Left ventricle myocardium inferior (tissue), 1 donor: ENCODE measurements at places on chromosomes 6 and 20.

- DNase-seq = no peak
These were observed 125.8 kb downstream of the MRPL14 start for GRCh38 chr6:44001318-44002066.

GRCh38 chr20:4471221-4471620 lies 250.5 kb upstream of the PRND start:
- no peak for DNase-seq

DNA sequence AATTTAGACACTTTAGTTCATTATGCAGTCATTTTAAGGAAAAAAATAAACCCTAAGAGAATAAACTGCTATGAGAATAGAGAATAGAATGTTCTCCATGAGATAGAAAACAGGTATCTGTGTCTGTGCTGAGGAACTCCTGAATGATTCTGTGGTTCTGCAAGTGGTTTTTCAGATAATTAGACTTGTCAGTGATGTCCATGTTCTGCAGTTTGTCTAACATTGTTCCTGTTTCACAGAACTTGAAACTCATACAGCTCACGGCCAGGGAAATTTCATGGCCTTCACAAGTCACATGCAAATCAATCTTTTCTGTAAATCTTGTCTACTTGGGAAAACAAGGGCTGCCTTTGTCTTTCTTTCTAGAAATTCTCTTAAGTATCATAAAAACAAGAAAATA lies 73.4 kb upstream of the HMGCLL1 start:
- no peak for DNase-seq

DNA sequence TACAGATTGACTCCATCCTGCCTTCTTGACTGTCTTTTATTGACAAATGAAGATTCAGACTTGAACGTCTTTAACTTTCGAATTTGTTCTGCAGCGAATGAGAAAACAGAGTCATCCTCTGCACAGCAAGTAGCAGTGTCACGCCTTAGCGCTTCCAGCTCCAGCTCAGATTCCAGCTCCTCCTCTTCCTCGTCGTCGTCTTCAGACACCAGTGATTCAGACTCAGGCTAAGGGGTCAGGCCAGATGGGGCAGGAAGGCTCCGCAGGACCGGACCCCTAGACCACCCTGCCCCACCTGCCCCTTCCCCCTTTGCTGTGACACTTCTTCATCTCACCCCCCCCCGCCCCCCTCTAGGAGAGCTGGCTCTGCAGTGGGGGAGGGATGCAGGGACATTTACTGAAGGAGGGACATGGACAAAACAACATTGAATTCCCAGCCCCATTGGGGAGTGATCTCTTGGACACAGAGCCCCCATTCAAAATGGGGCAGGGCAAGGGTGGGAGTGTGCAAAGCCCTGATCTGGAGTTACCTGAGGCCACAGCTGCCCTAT lies 12.2 kb downstream of the BRD2 start:
- no peak for DNase-seq

GRCh38 chr20:51801122-51801822 lies 1.0 kb downstream of the SALL4 start:
- DNase-seq = no peak

GRCh38 chr6:81694207-81694606 lies 58.3 kb downstream of the TENT5A start:
- DNase-seq = no peak

- DNase-seq = no peak
These were observed 166.7 kb downstream of the HAO1 start for GRCh38 chr20:7773511-7773910.

DNA sequence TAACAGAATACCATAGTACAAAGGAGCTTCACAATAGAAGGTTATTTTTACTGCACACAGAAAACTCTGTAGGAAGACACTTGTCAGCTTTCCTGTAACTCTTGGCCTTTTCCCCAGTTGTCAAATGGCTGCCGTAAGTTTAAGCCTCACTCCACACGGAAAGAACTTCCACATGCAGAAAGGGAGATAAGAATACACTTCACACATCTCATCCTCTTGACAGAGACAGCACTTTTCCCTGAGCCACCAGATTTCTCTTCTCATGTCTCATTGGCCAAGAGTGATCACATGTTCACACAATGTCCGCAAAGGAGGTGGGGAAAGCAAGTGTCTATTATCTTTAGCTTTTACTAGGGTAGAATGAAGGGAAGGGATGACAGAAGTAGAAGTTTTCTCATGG lies 540.7 kb downstream of the HAO1 start:
- no peak for DNase-seq

DNA sequence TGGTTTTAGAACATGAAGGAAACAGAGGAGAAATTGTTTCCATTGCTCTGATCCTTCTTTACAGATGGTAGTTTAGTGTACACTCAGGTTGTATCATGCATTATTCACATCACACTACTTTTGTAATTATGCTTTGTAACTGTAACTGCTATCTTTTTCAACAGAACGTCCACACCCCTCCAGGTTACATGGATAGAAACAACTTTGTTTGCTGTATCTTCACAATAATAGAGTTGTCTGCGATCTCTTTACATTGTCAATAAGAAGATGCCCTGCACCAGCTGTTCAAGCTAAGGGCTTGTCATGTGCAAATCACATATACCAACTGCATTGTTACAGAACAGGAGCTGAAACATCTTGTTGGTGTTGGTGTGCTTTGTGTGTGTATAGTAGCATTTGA lies 67.9 kb upstream of the MAP7 start:
- DNase-seq = no peak

GRCh38 chr6:140311146-140311545 lies 936.7 kb upstream of the CITED2 start:
- no peak for DNase-seq

- DNase-seq = no peak
These were observed 9.4 kb upstream of the STXBP5 start for GRCh38 chr6:147194652-147195411.

GRCh38 chr6:167795321-167795811 lies 31.3 kb upstream of the AFDN start:
- no peak for DNase-seq

- no peak for DNase-seq
These were observed 118.8 kb downstream of the COL19A1 start for GRCh38 chr6:69985180-69985579.

DNA sequence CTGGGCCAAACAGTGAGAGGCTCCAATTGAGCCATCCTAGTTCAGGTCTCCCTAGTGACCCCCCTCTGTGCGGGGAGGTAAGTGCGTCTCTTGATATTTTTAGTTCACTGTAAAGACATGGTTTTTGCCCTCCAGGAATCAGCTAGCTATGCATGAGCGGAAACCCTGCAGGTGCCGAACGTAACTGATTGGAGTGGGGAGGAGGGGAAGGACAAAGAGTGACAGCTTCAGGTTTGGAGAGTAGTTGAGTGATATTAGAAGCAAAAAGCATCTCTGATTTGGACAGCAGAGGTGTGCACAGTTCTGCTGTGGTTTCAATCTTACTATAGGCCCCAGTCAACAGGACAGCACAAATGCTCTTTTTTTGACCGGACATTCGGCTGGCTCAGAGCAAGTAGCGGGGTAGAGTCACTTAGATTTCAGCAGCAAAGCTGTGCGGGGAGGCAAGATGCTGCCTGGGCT lies 31.8 kb downstream of the TBC1D7 start:
- no peak for DNase-seq

DNA sequence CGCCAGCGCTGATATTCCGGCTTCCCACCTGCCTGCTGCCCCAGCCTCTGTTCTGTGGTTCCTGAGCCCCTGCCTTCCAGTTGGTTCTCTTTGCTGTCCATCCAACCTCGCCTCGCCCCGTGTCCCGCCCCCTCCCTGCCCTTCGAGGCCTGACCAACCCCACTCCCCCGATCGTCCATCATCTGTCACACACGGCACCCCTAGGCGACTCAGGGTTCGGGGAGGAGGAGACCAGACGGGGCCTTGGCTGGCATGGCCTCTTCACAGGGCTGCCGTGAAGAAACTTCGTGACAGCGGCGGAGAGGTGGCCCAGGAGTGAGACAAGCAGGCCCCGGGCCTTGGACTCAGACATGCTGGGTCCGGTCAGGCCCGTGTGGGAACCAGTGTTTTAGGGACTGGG lies 226.1 kb downstream of the QKI start:
- DNase-seq = no peak

DNA sequence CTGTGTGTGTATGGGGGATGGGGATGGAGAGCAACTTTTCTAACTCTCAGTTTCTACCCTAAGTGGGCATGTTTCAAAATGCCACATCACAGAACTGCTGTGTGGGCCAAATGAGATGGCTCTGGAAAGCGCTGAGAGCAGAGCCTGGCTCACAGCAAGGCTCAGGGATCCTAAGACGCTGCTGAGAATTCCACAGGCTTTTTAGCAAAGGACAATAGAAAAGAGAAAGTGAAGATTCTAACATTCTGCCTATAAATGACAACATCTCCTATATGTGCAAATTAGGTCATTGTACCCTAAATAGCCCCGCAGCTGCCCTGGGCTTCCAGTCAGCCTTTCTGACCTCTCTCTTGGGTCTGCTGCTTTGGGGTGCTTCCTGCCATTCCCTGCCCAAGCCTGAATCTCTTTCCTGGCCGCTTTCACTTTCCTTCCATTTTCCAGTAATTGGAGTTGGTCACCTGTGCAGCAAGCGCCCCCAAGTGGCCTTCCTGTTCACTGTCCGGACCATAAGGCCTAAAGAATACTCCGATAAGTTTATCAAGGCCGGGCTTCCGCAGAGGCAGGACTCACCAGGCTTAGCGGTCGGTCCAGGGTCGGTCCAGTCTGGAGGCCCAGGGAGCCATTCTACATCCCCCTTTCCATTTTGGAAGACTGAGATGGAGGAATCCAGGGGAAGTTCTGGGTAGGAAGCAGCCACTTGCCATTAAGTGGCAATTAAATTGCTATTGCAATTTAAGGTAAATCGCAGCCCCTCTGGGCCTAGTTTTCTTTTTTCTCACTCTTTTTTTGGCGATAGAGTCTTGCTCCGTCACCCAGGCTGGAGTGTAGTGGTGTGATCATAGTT lies 6.7 kb upstream of the DDR1 start:
- DNase-seq = peak; percentile 90

DNA sequence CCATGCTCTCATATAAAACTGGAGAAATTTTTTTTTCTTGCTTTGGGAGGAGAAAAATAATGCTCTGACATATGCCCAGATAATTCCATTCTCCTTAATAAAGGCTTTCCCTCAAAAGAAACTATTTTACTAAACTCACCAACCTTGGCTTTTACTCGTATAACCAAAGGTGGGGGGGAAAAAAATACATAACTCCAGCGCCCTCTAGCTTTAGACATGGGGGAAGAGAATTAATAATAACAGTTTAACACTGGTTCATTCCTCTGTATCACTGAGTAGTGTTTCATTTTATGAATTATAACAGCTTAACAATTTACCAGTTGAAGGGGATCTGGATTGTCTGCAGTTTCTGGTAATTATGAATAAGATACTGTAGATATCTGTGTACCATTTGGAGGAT lies 1226.1 kb downstream of the GRIK2 start:
- no peak for DNase-seq

DNA sequence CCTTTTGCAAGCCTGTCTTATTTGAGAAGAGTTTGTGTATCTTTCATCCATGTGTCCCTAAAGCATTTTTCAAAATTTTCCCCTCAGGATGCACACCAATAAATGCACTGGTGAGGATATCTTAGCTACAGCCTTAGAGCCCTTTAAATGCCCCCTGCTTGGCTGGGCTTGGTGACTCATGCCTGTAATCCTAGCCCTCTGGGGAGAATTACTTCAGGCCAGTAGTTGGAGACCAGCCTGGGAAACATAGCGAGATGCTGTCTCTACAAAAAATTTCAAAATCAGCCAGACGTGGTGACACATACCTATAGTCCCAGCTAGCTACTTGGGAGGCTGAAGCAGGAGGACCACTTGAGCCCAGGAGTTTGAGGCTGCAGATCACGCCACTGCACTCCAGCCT lies 33.8 kb upstream of the PLCB4 start:
- DNase-seq = no peak

GRCh38 chr20:36792422-36792821 lies 18.9 kb upstream of the DSN1 start:
- DNase-seq = no peak
